ENCODE measurements at places on chromosomes 3 and 15. TPM values are rescaled to one million over a fixed set of nuclear protein-coding genes. Genes with fewer than 3 reads are reported as not detected.

- no peak for DNase-seq
These were observed 280.2 kb upstream of the STT3B start for GRCh38 chr3:31252216-31253185.

GRCh38 chr15:25850154-25851111, 12.7 kb downstream of the ATP10A start:
- DNase-seq = peak; percentile 79

DNA sequence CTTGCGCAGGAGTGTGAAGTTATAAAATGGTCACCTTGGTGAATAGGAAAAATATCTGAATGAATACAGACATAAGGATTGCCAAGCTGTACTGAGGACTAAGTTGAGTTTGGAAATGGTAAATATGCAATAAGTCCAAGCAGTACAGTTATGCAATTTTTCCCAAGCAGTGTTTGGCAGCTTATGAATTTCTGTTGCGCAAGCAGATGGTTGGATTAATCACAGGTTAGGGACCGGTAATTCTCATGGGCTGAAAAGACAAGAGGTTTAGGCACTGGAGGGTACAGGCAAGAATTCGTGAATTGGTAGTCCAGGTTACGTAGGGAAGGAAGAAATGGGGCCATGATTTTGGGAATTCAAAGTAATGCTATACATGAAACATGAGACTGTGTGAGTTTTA, 210.3 kb downstream of the RAP2B start:
- peak; percentile 33 for DNase-seq

DNA sequence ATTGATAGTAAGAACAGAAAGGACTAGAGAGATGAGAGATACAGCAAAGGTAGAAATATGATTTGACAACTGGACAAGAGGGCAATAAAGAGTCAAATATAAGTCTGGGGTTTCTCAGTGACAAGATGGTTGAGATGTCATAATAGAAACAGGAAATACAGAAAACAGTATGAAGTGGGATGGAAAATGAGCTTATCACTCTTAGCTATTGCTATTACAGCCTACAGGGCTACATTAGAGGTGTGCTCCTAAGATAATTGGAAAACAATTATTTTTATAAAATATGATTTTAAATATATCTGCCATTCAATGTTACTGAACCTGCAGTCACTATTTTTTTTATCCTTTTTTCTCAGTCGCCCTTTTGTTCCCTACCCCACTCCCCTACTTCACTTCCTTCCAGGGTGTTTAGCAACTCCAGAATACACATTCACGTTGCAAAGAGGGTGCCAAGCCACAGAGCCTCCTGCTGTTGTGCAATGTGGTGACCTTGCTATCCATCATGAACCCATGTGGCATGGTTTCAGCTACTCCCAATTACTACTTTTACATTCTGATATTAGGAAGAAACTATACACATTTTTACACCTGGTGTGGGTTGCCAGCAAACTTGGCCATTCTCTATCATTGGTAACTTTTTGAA, 6.0 kb downstream of the NRG4 start:
- peak; percentile 13 for DNase-seq

- DNase-seq = no peak
These were observed 374.0 kb downstream of the SV2B start for GRCh38 chr15:91473894-91474545.

DNA sequence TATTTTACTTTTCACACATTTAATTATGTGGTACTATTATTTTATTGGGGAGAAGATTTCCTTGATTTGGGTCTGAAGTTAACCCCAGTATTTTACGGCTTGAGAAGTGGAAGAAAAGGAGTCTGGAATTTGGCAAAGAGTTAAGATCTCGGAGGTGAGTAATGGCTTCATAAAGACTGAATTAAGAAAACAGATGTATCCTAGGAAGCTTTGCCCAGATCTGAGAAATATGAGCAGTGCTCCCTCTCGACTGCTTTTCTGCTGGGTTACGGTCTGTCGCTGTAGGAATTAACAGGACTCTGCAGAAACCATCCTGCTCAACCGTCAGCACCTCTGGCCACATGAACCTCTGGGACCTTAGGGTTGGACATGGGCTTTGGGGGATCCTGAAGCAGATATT, 163.6 kb upstream of the NDN start:
- no peak for DNase-seq

DNA sequence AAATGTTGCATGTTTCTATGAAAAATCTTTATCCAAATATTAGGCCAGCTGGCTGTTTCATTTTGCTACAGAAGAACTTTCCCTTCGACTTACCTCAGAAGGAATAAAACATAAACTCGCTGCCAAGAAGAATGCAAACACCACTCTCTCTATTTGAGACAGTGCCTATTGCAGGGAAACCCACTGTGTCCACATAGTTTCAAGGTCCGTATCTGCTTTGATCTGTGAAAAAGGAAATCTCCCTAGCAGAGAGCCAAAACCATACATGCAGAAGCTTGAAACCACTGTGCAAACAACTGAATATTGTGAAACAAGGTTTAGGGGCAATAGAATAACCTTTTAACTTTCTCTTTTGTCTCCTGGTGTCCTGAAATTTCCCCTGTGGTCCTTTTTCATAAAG, 35.0 kb upstream of the CAPN7 start:
- DNase-seq = no peak

DNA sequence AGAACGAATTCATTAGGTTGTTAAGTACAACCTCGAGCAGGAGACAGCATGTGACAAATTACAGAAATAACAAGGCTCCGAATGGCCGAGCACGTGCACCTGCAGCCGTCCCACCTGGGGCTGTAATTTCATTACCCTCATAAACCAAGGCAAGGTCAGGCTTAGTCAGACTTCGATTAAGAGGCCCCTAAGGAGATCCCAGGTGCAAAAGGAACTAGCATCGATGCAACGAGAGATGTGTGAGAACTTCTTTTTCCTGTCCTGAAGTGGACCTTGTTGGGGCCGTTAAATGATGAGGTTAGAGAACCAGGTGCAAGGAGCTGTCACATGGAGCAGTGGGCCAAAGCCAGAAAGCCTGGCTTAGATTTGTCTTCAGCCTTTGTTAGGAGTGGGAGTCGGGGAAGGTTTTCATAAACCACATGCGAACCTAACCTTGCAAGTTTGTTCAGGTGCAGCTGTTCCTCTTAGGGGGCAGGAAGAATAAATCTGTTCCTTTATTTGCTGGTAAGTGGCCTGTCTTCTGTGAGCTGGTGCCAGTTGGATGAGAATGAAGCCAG, 559.9 kb upstream of the MCTP2 start:
- DNase-seq = no peak

DNA sequence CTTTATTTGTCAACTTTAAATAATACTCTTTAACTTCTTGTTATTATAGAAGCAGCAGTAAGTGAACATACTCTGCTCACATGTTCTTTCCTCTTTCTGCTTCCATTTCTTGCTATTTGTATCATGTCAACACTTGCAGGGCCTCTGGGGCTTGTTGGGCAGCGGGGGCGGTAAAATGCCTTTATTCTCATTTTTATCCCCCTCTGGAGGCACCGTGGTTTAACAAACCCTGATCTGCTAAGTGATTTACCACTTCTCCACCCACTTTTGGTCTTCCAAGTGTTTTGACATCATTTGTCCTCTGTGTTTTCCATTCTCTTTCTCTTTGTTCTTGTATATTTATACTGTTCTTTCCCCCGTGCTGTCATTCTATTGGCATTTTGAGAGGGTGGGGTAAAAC, 33.9 kb downstream of the SCN10A start:
- DNase-seq = no peak

GRCh38 chr15:91589360-91589759, 264.1 kb upstream of the SLCO3A1 start:
- DNase-seq = no peak

DNA sequence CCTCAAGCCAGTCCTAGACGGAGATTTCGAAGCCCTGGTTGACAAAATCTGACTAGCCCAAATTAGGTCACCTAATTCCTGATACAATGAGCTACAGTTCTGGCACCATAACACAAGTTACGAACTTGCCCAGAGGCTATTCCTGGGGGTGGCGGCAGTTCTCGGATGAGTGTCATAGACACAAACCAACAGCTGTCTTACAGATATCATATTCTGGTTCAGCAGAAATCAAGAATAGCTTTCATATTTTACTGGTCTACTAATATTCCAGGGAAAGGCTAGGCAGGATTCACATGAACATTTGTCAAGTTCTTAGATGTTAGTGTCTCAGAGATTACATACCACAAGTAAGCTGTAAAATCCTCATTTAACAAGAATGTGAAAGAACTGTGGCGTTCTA, 8.8 kb downstream of the ANAPC13 start:
- DNase-seq = no peak

GRCh38 chr15:50876260-50876988, 32.1 kb upstream of the AP4E1 start:
- no peak for DNase-seq

GRCh38 chr3:50582083-50582482, 12.8 kb downstream of the HEMK1 start:
- no peak for DNase-seq

GRCh38 chr3:152399374-152399773, 130.6 kb downstream of the MBNL1 start:
- DNase-seq = peak; percentile 73

DNA sequence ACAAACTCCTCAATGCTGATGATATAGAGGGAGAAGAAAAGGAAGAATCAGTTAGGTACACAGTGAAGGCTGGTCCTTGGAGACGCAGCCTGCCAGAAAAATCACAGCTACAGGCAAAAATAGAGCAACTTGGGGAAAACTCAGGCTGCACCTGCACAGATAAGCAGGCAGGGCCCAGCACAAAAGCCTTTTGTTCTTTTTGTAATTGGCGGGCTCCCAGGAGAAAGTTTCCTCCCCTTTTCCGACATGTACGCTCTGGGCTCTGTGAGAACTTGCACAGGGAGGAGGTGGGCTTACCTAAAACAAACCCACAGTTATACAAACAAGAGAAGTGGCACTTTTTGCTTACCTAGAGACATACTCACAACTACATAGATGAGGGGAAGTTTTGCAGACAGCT, 813.4 kb upstream of the EPHA6 start:
- peak; percentile 11 for DNase-seq

DNA sequence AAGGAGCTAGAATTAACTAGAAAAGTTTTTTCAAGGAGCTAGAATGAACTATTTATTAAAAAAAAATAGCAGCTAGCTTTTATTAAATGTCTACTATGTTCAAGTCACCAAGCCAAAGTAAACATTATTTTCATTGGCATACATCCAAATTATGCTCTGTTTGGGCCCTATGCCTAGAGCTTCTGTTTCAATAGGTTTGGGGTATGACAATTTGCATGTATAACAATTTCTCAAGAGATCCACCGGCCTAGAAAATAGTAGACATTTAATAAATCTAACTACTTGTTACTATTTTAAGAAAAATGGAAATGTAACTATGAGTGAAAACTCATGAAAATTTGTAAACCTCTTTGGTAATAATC, 8.0 kb downstream of the GABRR3 start:
- no peak for DNase-seq

- DNase-seq = no peak
These were observed 93.8 kb upstream of the UBE2E1 start for GRCh38 chr3:23711916-23712494.

GRCh38 chr3:142940472-142940871, 23.0 kb downstream of the PAQR9 start:
- no peak for DNase-seq

DNA sequence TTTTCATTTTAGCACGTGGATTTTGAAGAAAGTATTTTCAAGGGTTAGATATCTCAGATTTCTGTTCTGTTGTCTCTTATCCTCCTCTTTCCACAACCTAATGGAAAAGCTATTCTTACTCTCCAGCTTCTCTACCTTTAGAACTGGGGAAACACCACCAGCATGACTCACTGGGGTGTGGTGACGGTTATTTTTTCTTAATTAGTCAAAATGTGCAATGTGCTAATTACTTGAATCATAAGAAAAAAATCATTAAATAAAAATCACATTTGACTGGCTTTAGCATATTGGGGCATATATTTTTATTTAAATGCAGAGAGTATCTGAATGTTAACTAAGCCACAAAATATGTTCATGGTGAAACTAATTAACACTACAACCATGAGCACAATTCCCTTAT, 570.7 kb upstream of the AGTR1 start:
- no peak for DNase-seq

GRCh38 chr15:48391950-48392349, 60.7 kb downstream of the DUT start:
- DNase-seq = no peak

DNA sequence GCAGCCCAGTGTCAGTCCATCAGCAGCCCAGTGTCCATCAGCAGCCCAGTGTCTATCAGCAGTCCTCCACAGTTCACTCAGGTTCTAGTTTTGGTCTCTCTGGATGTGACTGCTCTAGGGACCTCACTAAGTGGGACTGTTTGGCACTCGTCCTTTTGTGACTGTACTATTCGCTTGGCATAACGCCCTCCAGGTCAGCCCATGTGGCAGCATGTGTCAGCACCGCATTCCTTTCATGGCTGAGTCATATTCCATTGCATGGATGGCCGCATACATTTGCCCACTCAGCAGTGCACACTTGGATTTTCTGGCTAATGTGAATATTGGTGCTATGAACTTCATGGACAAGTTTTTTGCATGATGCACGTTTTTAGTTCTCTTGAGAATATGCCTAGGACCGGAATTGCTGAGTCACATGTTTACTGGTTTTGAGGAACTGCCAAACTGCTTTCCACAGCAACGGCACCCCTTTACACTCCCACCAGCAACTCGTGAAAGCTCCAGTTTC, 16.4 kb downstream of the CHST13 start:
- peak; percentile 93 for DNase-seq

- DNase-seq = no peak
These were observed 32.4 kb downstream of the TNIK start for GRCh38 chr3:171427771-171428320.

DNA sequence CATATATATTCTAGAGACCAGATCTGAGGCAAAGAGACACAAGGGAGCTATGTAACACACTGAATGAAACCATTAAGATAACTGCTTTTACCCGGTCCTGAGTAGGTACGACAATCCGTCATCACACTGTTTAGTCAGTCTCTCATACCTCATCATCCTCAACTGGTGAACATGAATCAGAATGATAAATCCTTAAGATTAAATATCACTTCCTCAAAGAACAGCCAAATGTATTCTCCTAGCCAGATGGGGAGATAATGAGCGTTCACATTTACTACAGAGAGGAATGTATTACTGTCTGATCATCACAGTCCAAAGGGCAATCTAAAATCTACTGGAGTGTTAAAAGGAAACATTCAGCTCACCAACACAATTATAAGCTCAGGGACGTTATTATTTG, 319.4 kb upstream of the STAC start:
- no peak for DNase-seq

DNA sequence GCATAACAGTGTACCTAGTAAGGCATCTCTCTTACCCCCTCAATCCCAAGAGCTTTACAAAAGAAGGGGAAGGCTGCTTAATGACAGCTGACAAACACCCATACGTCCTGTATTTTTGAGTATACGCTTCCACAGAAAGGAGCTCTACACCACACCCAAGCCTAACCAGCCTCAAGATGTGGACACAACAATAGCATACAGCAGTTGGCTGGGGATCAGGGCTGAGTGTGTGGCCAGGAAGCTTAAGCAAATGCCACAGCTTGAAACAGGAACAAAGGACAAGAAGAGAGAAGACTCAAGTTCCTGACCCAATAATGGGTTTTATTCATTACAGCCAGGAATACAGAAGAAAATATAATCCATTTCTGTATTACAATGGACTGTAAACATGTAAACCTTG, 6.9 kb downstream of the HEXA start:
- DNase-seq = no peak

Gene TM4SF1
- total RNA-seq = 543 TPM

Gene CYP8B1
- not detected for total RNA-seq

Gene CACNA2D2
- 0.56 TPM for total RNA-seq

Gene CCDC66
- total RNA-seq = 8.1 TPM

Gene UMPS
- total RNA-seq = 118 TPM

Gene TUSC7
- not detected for total RNA-seq

Gene OIP5
- total RNA-seq = 37.5 TPM

Gene CCRL2
- total RNA-seq = 3.7 TPM

Measured in HT1080 (cell line).